ENCODE measurements at places on chromosomes 2 and 18.

GRCh38 chr18:58091099-58091611 lies 47.1 kb downstream of the NEDD4L start:
- no peak for DNase-seq

DNA sequence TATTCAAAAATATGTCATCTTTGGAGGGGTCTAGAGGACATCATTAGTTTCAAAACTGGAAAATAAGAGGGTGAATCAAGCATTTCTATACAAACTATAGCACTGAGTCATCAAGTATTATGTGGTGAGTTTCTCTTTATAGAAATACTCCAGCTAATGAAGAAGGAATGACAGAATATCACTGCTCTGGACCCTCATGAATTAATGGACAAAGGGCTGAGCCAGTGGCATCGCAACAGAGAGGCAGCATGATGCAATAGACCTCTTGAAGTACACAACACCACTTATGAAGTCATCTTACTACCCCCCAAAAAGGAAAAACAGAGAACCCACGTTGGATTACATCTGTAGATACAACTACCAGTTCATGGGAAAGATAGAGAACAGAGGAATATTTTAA lies 27.4 kb upstream of the EIF2AK3 start:
- DNase-seq: no peak

DNA sequence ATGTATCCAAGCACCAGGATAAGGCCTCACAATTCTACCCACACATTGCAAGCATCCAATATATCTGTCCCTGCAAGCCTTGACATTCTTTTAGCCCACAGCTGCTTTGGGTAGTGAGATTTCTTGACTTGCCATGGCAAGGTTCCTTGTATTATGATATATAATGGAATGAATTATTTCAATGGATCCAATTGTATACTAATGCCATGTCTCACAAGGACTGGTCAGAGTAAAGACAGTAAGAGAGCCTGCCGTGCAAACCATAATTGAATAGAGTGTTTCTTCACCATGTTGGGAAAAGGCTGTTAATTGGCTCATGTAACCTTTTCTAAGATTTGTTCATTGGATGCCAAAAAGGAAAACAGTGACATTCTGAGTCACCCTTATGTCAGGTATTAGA lies 64.3 kb upstream of the RBBP8 start:
- DNase-seq: no peak

DNA sequence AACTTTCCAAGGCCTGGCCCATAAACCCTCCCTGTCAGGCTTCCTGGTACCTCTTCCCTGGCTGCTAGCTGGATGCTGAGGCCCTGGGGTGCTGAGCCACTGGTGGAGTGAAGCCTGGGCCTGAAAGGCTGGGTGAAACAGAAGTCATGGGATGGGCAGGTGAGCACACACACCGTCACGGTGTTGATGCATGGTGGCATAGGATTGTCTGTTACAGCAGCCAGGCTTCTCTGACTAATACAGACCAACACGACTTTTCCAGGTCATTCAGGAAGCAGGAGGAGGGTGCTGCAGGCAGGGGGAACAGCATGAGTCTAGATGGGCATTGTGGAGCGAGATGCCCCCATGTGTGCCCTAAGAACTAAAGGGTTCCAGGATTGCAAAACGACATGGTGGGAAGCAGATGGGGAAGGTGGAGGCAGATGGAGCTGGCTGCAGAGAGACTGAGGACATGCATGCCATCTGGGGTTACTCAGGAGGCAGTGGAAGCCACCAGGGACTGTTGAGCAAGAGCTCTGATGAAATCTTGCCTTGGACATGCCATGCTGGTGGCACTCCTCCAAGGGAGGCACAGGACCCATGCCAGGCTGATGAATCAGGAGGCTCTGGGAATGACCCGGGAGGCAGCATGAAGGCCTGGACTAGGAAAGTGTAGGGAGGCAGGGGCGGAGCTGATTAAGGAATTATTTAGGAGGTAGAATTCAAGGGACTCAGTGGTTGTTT lies 480.9 kb downstream of the TSN start:
- DNase-seq: no peak

DNA sequence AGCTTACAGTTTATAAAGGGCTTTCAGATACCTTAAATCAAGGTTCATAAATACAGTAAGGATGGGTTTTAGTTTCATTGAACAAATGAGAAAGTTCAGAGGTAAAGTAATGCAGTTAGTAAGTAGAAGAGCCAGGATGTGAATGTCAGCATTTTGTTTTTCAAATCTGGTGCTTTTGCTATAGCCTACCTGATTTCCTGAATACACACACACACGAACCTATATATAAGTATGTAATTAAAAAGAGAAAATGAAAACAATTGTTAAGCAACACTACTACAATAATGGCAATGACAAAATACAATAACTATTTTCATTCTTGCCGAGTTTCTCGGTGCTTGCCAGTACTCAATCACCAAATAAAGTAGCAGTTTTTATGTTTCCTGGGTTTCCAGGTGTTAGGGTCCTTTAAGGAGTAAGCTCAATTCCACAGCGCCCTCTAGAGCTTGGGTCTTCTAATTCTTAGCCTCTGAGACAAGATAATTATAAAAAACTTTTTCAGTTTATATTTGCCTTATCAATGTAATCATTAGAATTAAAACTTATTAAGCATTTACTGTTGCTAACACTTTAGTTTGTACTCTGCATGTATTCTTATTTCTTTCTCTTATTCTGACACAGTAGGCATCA lies 512.9 kb upstream of the ACVR2A start:
- DNase-seq: no peak

- no peak for DNase-seq
These were observed 102.4 kb upstream of the SCN1A start for GRCh38 chr2:166230024-166230723.

DNA sequence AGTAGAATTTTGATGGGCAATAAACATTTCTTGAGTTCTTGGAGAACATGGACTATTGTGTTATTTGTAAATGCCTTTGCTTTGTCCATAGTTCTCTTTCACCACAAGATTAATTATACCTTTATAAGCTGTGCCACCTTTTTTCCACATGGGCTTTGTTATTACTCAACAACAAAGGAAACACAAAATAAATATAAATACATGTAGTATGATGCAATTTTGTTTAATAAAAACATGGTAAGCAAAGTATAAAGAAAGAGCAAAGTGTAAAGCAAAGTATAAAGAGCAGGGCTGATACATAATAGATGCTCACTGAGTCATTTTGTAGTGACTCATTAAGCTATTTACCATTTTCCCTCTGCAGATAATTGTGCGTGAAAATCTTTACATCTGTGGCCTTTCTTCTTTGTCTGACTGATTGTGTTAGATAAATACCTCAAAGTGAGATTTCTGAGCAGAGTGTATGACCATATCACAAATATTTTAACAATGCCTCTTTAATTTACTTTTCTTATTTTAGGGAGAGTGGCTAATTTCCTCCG lies 80.9 kb downstream of the CERS6 start:
- no peak for DNase-seq

DNA sequence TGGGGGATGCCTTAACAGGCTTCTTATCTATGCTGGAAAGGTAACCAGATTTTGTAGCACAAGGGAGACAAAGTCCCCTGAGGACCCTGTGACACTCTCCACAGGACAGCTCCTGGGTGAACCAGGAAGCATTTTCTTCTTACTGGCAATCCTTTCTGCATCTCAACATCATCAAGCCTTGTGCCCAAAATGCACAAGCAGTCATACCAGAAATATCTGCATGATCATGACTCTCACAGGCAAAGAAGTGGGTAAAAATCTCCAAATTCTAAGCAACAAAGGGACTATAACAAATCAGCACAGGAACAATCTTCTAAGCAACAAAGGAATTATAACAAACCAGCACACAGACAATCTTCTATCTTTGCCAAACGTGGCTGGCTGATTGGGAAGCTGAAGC lies 99.1 kb upstream of the CD226 start:
- DNase-seq: no peak

DNA sequence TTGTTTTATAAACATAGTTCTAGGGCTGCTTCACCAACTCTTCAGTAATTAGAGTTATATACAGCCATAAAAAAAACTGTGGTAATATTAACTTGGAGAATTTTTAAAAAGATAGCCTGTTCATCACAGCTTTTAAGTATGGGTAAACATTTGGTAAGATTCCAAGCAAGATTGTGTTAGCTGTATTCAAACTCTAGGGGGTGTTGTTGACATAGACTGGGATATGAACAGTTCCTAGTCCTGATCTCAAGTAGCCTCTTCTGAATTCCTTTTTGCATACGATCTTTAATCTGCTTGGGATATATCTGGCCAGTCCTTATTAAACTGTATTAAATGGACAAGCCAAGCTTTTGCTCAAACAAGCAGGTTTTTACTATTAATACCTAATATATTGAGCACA lies 13.4 kb downstream of the NOP58 start:
- no peak for DNase-seq

DNA sequence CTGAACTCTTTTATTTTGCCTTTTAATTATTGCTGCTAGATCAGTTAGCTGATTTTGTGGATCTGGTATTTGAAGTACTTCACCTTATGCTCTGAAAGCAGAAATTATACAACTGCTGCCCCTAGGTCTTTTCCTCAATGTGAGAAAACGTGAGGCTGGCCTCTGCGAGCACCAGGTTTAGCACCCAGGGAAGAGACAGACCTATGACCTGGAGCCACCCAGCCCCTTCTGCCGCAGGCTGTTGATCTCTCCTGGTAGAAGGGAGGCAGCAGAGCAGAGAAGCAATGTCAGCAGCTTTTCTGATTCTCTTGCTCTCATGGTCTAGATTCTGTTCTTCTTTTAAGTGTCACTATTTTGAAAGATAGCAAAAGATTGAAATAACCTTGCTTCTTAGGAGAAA lies 19.9 kb downstream of the TRAPPC12 start:
- DNase-seq: no peak

GRCh38 chr2:177520324-177520723 lies 127.8 kb downstream of the AGPS start:
- no peak for DNase-seq

DNA sequence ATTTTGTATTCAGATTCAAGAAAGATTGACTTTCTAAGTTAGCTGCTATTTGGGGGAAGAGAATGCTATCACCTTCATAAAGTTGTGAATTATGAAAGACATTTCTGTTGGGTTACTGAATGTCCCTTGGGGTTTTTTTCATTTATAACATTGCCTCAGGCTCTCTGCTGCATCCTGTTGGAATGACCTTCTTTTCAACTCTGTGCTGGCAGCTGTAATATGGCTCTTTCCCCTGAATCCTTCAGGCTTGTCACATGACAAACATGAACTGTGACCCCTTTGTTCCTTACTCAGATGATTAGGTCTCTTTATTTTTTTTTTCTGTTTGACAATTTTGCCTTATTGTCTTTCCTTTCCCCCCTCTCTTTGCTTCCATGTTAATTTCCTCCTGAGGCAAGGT lies 159.8 kb downstream of the TAF4B start:
- DNase-seq: no peak

DNA sequence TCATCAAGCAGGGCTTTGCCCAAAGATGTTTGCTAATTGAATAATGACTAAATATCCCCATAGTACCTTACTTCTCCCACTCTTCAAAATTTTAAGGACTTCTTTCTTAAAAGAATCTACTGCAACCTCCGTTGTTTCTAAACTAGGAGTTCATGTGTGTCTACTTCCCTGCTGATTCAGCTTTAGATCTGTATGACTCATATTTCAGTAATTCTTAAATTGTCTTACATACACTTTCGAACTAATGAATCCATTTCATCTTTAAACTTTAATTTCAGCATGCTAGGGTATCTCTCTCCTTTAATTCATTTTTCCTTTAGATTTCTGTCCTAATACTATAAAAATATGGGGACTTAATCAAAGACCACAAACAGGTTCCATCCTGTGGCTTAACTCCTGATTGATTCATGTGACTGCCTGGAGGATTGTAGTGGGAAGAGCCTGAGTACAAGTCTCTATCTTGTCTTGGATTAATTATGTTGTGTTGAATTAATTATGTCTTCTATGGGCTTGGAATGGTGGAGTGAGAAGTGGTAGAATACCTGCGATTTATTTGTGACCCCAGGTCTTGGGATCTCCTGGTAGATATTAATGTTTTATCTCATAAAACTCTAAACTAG lies 24.9 kb upstream of the COL5A2 start:
- DNase-seq: no peak

DNA sequence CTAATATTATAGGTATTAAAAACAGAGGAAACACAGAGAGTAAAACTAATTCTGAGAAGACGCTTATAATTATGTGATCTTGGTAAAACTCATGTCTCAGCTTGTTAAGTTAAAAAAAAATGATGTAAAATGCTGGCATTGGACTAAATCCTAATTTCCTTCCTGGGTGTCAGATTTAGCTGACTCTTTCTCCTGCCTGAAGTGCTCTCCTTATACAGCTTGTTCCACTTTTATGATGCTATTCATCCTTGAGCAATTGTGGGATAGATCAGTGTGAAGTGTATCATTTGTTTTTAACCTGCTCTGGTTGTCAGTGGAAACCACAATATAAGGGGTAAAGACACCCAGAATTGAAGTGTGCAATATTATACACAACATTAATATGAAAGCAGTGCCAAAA lies 84.9 kb downstream of the EFEMP1 start:
- no peak for DNase-seq

- no peak for DNase-seq
These were observed 661.5 kb downstream of the ERBB4 start for GRCh38 chr2:211877061-211877460.

DNA sequence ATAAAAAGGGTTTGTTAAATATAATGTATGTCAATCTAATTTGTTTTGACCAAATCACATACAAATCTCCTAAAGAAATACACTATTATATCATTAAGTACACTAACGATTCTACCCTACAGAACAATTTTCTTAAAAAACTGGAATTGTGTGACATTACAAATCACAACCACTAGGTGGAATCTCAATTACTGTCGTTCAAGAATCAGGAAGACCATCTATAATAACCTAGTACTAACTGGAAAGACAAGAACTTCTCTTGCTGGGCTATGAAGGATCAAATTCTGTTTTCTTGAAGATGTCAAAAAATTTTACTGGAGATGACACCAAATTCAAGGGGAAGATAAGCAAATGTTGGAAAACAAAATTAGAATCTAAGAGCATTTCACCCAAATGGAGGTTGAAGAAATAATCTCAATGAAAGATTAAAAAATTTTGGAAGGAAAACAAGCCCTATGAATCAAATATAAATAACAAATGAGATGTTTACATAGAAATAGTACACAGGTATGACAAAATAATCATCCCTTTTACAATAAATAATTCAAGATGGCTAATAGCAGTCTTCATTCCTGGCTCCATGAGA lies 110.9 kb downstream of the STK39 start:
- no peak for DNase-seq
